ENCODE measurements at places on chromosomes 7 and 10.
A peak's percentile ranks its signal among the peaks of the same experiment; 100 is the strongest.

- peak; percentile 66 for DNase-seq
These were observed 822 bp downstream of the ZC3HAV1L start for GRCh38 chr7:139034855-139035585.

DNA sequence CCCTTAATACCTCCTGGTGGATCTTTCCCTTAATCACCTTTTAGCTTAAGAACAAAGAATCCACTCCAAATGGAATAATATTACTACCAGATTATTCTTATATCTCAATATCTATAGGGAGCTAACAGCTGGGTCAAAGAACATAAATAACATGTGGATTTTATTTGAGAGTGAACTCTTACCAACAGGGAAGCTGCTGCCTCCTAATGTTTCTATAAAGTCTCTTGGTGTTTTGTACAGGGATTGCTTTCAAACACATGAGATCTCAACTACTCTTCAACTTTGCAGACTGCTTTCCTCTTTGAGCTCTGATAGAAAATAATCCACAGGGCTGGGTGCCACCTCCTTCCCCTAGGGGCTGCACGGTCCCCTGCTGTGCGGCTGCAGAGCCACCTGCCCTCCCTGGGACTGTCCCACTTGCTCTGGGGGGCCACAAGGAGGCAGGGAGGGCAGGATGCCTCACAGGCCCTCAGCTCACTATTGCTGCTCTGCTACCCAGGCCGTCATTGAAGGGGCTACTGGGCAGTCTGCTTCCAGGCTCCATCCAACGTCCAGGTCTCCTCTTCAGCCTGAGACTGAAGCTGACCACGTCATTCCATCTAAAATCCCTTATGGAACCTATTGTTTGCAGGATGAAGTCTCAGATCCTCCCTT lies 191.2 kb downstream of the CXCL12 start:
- DNase-seq = no peak

- DNase-seq = no peak
These were observed 606.0 kb upstream of the GHITM start for GRCh38 chr10:83533290-83533689.

GRCh38 chr7:84328571-84328970 lies 134.0 kb upstream of the SEMA3A start:
- no peak for DNase-seq

- no peak for DNase-seq
These were observed 38.8 kb downstream of the ABI1 start for GRCh38 chr10:26821699-26822570.

- peak; percentile 72 for DNase-seq
These were observed 65.7 kb downstream of the TSPAN12 start for GRCh38 chr7:120792091-120792860.

DNA sequence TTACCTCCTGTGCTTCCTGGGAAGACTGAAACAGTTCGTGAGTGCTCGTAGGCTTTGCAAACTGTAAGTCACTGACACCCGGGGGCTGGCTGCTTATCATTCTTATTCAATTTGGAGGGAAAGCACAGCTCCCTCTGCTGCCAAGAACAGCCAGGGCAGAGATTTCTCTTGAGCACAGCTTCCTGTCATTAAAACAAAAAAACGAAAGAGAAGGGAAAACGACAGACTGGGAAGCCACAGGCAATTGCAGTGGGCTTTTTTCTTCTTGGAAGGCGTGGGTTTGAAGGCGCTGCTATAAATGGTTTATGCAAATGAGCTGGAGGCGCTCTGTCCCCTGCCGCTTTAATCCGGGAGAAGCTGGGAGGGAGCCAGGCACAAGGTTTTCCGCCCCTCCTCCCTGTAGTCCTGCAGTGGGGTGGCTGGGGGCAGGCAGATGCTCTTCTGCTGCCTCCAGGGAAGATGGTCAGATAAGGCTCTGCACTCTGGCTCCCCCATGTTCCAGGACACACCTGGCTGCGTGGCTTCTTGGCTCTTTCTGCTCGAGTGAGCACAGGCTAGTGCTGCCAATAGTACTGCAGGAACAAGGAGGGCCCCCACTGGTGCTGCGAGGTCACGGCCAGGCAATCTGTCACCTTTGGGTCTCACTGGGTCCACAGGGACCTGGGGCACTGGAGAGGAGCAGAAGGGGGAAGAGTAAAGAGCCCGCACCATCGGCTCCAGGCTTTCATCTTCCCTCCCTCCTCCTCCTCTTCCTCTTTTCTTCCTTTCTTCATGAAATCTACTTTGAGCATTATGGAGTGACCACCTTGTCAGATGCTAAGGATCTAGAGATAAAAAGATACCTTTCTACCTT lies 49.5 kb downstream of the NEURL1 start:
- peak; percentile 43 for DNase-seq

GRCh38 chr7:80379034-80379982 lies 132.6 kb downstream of the GNAT3 start:
- DNase-seq = no peak
